Central memory CD8-positive, alpha-beta T cell (primary cell): ENCODE measurements at places on chromosomes 4 and X.

DNA sequence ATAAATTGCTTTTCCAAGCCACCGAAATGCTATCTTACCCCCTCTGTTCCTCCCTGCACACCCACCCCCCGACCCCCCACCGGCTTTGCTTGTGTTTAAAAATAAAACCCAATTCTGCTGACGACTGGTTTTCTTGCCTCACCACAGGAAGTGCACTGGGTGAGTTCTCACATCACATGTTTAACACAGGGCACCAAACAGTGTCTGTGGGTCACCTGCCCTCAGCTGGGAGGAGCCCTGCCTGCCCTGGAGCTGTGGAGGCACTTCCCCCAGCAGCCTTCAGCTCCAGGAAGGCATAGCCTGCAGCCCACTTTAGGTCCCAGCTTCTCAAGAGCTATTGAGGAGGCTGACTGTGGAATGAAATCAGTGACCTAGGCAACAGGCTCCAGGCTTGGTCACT lies 8.8 kb downstream of the TMEM255A start:
- DNase-seq: no peak

- DNase-seq: no peak
These were observed 1187.7 kb downstream of the ADGRL3 start for GRCh38 chr4:62387808-62388207.

DNA sequence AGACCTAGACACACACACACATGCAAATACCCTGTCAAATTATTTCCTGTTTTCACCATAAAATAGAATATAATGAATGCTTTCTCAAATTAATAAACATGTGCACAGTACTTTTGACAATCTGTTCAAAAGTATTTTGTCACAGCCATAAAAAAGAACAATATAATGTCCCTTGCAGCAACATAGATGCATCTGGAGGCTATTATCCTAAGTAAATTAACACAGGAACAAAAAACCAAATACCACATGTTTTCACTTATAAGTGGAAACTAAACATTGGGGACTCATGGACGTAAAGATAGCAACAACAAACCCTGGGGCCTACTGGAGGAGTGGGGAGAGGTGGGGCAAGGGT lies 15.5 kb downstream of the RAB40A start:
- DNase-seq: no peak

DNA sequence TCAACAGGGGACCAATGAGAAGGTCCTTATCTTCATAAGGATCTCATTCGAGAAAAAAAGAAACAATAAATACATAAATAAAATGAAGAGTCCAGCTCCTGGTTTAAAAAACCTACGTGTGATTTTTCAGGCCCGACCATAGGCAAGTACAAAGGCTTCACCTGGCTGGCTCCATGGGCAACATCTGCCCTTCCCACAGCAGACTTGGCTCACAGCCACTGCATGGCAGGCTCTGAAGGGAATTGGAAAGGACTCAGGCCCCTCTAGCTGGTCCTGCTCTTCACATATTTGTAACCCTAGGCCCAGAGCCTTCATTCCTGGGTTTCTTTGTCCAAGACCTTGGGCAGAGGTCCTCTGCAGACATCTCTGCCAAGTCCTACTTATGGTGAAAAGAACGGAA lies 228.1 kb downstream of the QDPR start:
- DNase-seq: no peak

DNA sequence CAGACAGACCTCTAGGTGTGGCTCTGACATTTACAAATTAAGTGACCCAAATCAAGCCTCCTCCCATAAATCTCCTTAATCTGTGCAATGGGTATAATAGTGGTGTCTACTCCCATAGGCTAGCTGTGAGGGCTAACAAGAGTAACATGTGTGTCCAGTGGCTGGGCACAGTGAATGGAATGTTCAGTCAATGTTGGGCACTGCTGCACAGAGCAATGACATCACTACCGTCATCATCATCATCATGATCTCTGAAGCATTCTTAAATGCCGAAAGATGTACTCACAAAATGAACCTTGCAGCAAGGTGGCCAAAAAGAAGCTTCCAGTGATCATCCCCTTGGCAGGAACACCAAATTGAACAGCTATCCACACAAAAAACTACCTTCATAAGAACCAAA lies 43.5 kb downstream of the CHRNA9 start:
- DNase-seq: no peak

GRCh38 chrX:104347860-104348259 lies 93.1 kb upstream of the ESX1 start:
- no peak for DNase-seq
